ENCODE measurements at places on chromosomes 7 and 10. TPM values are rescaled to one million over a fixed set of nuclear protein-coding genes. Genes with fewer than 3 reads are reported as not detected.

- no peak for DNase-seq
Observed at GRCh38 chr7:117875566-117875965, 2.3 kb upstream of the CTTNBP2 start.

DNA sequence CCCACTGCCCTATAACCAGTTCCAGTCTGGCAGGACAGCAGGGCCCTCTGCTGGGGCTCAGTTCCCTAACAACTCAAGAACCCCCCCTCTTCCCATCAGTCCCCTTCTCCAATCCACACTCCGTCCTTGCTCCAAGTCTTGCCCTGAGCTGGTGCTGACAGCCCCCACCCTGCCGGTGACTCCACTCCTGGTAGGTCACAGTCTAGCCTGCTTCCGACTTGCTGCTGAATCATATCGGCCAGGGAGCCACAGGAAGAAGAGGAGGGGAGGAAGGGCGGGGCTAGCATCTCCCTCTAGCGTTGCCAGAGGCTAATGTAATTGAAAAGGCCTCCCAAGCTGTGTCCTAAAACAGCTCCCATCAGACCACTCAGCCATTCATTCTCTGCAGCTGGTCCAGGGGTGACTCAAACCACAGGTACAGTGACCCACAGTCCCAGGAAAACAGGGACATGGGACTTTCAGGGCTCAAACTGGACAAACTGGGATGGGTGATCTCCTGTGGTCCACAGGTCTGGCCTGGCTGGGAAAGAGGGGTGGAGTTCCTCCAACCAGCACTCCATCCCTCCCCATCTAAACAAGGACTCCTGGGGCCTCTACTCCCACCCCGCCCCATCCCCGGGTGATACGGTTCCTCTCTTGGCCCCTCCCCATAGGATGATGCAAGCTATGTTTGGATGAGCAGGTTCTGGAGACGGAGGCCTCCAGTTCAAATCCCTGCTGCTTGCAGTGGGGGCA, 158.8 kb downstream of the SH3PXD2A start:
- peak; percentile 88 for DNase-seq

The AGAP5 gene
- total RNA-seq: 4.2 TPM

GRCh38 chr7:131325179-131325840, 2.4 kb upstream of the MKLN1 start:
- no peak for DNase-seq

The CEP55 gene
- 0.24 TPM for total RNA-seq

GRCh38 chr7:32588657-32589056, 93.4 kb downstream of the AVL9 start:
- DNase-seq: no peak

The FOXI2 gene
- not detected for total RNA-seq

The SNCG gene
- total RNA-seq: 27.8 TPM

The IQUB gene
- total RNA-seq: 0.24 TPM

DNA sequence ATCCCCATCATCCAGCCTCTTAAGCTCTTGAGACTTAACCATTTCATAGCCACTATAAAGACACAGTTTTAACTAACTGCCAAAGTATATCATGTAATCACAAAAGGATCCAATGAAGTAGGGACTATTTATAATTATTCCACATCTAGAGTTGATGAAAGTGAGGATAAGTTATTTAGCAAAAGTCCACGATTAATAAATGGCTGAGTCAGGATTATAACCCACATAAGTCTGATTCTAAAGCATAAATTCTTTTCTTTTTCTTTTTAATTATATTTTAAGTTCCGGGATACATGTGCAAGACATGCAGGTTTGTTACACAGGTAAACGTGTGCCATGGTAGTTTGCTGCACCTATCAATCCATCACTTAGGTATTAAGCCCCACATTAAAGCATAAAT, 166.1 kb downstream of the PPP1R3A start:
- DNase-seq: no peak

- DNase-seq: no peak
Observed at GRCh38 chr10:78458983-78459638, 425.4 kb downstream of the RPS24 start.

DNA sequence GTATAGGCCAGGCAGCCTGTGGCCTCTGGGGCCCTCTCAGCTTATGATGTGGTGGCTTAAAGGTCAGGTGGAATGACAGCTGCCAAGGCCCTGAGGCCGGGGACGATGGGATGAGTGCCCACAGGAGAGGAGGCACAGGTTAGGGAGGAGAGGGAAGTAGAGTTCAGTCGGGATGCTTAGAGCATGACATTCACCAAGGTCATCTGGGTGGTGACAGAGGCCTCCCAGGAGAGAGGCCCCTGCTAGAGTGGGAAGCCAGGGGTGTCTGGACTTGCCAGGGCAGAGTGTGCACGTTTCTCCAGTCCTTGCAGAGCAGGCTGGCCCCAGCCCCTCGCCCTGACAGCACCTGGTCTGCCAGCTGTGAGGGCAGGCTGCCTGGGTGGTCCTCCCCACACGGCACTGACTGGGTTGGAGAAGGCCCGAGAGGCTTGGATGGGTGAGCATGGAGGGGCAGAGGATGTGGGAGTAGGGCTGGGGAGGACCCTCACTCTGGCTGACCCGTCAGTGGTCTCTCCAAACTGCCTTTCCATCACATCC, 1.5 kb downstream of the CALHM1 start:
- DNase-seq: no peak

The UNC5B gene
- total RNA-seq: 12.4 TPM

- no peak for DNase-seq
Observed at GRCh38 chr10:97810446-97810845, 38.6 kb upstream of the SFRP5 start.

- no peak for DNase-seq
Observed at GRCh38 chr10:37124532-37124931, 866 bp upstream of the ANKRD30A start.

The ANK3 gene
- total RNA-seq: 199 TPM

The PDE6C gene
- total RNA-seq: not detected

The CLCN1 gene
- not detected for total RNA-seq

The GIMAP4 gene
- 30.2 TPM for total RNA-seq

- DNase-seq: no peak
Observed at GRCh38 chr10:62000726-62001125, 99.2 kb downstream of the ARID5B start.

The MYOZ1 gene
- 2.1 TPM for total RNA-seq
